ENCODE measurements at places on chromosomes 12 and 14.

GRCh38 chr12:93497456-93497855 is 30.1 kb downstream of the MRPL42 start:
- no peak for DNase-seq

DNA sequence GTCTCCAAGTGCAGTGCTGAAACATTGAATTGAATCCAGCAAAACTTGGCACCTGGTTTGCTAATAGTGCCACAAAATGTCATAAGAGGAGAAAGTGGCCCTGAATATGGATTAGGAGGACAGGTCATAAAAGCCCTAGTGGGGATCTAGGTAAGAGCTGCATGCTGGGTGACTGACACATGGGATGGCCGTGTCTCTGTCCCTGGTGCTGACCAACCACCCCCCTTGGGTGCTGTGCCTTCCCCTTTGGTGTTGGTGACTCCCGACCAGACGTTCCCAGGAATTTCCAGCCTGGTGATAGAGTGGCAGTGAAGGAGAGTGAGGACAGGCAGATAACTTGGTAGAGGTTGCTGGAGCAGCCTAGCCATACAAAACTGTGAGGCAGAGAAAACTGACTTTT is 142.8 kb downstream of the VRK1 start:
- DNase-seq, result peak; percentile 1

- DNase-seq, result peak; percentile 16
These were observed 1187.3 kb upstream of the SEL1L start for GRCh38 chr14:82720946-82721345.

GRCh38 chr14:39423793-39424192 is 8.4 kb downstream of the FBXO33 start:
- no peak for DNase-seq

- no peak for DNase-seq
These were observed 9.9 kb downstream of the RNASE9 start for GRCh38 chr14:20550926-20551325.

DNA sequence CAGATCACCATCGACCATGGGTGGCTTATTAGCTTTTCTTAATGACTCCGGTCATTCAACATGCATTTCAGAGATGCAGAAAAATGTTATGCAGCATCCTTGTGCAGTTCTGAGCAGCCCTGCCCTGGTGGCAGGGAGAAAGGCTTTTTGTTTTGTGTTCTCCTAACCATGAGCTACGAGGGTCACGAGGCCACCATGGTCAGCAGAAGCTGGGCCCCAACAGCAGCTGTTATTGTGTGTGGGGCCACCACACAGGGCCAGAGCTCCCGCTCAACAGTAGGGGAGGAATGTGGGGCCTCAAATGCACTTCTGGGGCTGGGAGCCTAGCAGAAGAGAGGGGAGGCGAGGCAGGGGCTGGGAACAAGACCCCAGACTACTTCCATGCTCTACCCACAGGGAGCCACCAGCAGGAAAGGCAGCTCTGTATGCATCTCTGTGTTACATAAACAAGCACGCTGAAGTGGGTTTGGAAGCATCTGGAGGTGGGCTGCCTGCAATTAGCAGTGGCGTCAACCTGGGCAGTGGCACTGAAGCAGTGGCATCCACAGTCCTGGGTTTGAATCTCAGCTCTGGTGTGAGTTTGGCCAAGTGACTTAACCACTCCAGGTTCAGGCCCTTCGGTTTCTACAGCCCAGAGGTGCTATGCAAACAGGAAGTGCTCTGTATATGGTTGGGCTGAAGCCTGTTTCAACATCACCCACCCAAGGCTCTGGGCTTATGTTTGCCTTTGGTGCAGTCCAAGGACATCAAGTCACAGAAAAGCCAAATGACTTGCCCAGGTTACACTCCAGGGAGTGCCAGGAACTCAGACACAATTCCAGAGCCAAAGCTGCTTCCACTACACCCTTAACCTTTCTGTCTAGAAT is 16.3 kb downstream of the GLTP start:
- no peak for DNase-seq

GRCh38 chr12:71216725-71217579 is 59.2 kb upstream of the TSPAN8 start:
- DNase-seq, result peak; percentile 76

GRCh38 chr12:124720681-124721500 is 142.8 kb downstream of the SCARB1 start:
- DNase-seq, result peak; percentile 95

DNA sequence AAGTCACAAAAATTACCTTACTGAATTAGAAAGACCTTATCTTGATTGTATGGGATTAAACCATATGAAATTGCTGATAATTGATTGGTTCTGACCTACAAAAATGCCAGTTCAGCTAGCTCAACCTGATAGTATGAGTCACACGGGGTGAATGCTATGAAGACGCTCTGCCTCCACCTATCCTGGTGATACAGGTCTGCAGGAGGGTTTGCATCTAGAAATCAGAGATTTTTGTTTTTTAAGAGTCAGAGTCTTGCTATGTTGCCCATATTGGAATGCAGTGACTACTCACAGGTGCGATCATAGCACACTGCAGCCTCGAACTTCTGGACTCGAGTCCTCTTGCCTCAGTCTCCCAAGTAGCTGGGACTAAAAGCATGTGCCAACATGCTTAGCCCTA is 120.4 kb downstream of the HMGA2 start:
- no peak for DNase-seq

DNA sequence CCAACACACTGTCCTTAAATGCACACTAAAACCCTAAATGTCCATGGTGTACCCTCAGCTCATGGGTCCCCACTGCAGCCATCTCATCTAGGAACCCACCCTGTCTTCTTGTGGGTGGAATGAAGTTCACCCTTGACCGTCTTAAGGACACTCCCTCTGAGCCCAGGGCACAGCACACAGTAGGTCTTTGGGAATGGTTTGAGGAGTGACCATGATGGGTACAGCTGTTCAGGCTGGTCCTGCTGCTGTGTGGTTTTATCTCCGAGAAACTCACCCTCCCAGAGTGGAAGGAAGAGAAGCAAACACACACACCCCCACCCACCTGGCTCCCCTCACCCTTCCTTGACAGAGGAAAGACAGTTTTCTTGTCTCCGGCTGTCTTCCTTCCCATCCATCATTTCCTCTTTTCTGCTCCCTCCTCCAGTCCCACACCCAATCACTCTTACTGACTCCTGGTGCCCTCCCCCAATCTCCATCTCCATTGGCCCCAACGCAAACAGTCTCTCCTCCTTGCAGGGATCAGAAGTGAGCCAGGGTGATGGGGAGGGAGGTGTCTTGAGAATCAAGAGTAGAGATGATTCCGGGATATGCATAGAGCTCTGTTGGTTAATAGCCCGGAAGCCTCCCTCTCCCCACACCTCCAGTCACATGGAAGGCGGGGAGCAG is 105.9 kb upstream of the LHX5 start:
- DNase-seq, result no peak

GRCh38 chr12:47705566-47706425 is at the start of gene RPAP3:
TSS of gene RPAP3 (minus strand) at chr12:47706030. CDS start at chr12:47702840, 3,190 bp downstream.
- peak; percentile 82 for DNase-seq

DNA sequence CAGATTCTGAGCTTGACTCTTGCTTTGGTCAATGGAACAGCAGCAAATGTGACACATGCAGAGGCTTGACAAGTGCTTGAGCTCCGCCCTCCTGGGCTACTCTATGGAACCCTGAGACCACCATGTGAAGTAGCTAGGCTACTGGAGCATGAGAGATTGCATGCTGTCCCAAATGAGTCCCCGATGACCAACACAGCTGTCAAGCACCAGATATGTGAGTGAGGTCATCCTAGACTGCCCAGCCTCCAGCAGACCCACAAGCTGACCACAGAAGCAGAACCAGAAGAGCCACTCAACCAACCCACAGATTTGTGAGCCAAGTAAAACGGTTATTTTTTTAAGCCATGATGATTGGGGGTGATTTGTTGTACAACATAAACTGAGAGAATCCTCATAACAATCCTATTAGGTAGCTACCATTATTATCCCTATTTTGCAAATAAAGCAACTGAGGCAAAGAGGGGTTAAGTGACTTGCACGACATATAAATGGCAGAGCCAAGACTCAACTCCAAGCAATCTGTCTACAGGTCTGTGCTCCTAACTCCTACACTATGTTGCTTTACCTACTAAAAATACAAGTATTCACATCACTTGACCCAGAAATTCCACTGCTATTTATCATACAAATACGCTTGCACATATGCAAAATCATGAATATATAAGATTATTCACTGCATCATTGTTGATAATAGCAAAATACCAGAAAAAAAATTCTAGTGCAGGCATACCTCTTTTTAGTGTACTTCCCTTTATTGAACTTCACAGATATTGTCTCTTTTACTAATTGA is 136.2 kb downstream of the NDUFA12 start:
- DNase-seq, result no peak

GRCh38 chr12:109783965-109784244 is 49.3 kb downstream of the TRPV4 start:
- DNase-seq, result no peak

- DNase-seq, result peak; percentile 45
These were observed 8.3 kb downstream of the CISTR start for GRCh38 chr12:53743266-53744129.

- DNase-seq, result peak; percentile 83
These were observed 63.6 kb downstream of the DAAM1 start for GRCh38 chr14:59251811-59252771.

DNA sequence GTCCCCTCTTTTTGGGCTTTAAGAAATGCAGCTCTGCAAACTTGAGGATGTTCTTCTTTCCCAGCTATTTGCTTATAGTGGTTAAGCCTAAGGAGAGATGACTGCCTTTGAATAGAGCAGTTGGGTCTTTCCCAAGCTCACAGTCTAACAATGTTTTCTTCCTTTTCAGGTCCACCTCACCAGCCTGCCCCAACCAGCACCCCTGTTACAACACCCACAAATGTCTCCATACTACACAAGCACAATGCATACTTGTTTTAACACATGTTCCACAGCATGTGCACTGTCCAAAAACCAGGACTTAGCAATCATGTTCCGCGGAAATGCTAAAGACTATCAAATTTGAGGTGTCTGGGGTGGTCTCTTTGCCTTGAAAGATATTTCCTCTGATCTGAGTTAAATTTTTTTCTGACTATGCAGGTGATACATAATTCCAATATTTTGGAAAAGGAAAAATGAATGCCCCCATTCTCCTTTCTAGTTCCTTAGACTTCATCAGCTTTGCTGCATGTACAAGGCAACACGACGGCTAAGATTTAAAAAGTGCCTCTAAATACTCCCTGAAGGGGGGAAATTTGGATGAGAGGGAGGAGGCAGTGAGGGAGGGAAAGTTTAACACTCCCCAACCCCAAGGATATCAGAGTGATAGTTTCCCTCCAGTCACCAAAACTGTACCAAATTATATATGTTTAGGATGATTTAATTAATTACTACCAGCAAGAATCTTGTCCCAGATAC is 6.6 kb upstream of the HOXC13 start:
- DNase-seq, result no peak

DNA sequence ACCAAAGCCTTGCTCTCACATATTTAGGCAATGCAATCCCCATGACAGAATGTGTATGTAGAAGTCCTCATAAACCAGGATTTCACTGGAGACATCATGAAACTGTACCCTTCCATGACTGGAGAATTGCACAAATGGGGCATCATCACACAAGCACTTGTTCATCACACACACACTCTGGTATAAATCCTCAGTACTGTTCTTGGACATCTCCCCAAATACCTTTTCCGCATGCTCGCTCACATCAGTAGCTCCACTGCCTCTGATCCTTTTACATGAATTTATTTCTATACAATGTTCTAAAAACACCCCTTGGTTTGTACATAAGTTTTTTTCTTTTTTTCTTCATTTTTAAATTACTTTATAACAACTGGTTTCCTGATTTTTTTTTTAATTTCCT is 3.3 kb upstream of the ING4 start:
- no peak for DNase-seq

DNA sequence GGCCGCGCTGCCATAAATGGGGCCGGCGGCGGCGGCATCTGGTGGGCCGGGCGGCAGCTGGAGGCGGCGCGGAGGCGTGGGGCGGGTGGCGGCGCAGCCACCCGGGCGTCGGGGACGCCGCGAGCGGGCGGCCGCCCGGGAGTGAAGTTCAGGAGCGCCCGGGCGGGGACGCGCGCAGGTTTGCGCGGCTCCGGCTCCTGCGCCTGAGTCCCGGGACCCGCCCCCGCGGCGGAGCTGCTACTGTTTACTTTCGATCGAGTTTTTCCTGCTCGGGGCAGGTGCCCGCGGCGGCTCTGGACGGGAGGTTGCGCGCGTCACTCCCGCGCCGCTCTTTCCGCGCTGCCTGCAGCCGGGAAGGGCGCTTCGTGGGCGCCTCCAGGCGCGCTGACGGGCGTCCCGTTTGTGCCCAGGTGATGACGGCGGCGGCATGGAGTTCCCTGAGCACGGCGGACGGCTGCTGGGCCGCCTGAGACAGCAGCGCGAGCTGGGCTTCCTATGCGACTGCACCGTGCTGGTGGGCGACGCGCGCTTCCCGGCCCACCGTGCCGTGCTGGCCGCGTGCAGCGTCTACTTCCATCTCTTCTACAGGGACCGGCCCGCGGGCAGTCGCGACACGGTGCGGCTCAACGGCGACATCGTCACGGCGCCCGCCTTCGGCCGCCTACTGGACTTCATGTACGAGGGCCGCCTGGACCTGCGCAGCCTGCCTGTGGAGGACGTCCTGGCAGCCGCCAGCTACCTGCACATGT is at the start of gene ZBTB42:
TSS of gene ZBTB42 (plus strand) at position 331 of the 749 bp plus-strand sequence. CDS start at position 428, 97 bp downstream.
- DNase-seq, result no peak

DNA sequence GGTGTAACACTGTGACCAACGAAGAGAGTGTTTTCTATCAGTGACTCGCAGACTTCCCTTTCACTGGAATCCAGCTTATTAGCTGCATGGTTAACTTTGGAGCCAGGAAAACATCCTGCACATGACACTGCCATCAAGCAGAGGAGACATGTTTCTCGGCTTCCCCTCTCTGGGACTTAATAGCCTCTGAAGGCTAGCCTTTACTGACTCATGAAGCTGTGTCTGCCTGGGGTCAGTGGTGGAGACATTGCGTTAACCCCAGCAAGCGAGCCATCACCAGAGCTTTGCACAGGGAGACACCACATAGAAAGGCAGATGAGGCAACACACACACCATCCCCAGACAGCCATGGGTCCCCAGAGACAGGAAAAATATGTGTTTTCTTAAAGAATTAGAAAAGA is 126.9 kb upstream of the PRICKLE1 start:
- DNase-seq, result no peak

DNA sequence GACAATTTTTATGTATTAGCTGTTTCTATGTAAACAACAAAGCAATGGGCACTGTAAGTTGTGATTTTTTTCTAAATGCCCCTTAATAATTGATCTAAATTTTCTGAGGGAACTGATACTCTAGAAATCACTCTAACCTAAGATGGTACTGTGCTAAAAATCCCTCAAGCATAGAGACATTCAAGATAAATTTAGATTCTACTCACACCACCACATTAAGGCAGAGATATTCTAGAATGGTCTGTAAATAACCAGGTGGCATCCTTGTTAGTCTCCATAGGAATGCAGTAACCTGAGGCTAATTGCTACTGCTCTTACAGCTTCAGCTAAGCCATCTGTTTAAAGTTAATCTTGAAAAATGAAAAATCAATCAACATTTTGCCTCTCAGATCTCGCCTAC is 87.3 kb downstream of the SLC41A2 start:
- DNase-seq, result no peak

- DNase-seq, result no peak
These were observed 3.2 kb downstream of the CRIP2 start for GRCh38 chr14:105477660-105478397.
